ENCODE measurements at places on chromosomes 12 and 14.

- DNase-seq, result no peak
Measured at GRCh38 chr12:45121224-45121623, 70.3 kb upstream of the DBX2 start.

- no peak for DNase-seq
Measured at GRCh38 chr14:55869397-55870049, 248.7 kb upstream of the PELI2 start.

- no peak for DNase-seq
Measured at GRCh38 chr14:37023875-37024565, 148.4 kb downstream of the SLC25A21 start.

DNA sequence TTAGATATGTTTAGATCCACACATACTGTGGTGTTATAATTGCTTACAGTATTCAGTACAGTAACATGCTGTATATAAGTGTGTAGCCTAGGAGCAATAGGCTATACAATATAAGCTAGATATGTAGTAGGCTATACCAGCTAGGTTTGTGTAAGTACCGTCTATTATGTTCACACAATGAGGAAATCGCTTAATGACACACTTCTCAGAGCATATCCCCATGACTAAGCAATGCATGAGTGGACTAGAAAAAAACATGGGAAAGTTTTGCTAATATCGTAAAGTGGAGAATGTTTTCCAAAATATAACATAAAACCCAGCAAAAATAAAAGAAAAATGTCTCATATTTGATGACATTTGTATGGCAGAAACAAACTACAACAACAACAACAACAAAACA lies 27.3 kb downstream of the AKAP3 start:
- no peak for DNase-seq

- DNase-seq, result no peak
Measured at GRCh38 chr12:105198961-105199360, 37.0 kb downstream of the APPL2 start.

GRCh38 chr12:56932146-56932545 lies 2.1 kb downstream of the SDR9C7 start:
- DNase-seq, result no peak

GRCh38 chr14:92252323-92252722 lies 70.6 kb upstream of the SLC24A4 start:
- DNase-seq, result no peak

- no peak for DNase-seq
Measured at GRCh38 chr12:124111006-124111405, 138.0 kb downstream of the ZNF664 start.

DNA sequence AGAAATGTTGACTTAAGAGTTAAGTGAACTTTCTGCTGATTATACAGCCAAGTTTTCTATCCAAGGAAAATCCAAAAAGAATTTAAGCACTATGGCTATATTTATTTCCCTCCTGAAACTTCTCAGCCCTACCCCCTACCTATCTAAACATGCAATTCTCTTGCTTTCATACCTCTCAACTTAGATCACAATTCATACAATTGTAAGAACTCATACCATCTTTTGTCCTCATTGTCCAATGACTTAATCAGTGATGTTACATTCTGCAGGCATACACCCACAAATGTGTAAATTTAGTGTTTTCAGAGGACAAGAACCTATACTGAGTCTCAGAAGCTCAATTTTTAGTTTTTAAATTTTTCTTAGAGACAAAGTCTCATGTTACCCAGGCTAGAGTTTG lies 62.1 kb downstream of the ZFC3H1 start:
- DNase-seq, result no peak

GRCh38 chr12:10331642-10332239 lies 24.1 kb downstream of the KLRD1 start:
- DNase-seq, result no peak

DNA sequence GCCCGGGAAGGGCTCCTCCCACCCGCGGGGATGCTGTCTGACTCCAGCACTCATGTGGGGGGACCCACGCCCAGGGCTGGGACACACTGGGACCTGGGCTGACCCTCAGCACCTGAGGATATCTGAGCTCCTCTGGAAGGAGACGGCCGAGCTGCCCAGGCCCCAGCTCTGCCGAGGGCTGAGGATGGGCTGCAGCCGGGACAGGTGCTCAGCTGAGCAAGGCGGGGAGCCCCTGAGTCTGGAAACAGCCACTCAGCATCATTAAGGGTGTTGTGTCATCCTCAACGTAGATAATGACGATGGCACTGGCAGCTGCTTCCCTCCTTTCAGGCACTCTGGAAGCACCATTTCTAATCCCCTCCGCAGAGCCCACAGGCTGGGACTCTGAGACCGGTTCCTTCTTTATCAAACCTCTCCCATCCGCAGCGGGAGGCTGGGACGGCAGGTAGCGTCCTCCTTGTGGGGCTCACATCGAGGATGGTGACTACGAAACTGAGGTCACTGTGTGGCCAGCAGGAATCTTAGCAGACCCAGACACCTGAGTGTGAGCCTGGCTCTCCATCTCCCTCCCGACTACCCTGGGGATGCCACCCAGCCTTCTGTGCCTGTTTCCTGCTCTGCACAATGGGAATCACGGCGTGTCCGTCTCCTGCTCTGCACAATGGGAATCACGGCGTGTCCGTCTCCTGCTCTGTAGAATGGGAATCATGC lies 26.7 kb upstream of the SFSWAP start:
- no peak for DNase-seq

DNA sequence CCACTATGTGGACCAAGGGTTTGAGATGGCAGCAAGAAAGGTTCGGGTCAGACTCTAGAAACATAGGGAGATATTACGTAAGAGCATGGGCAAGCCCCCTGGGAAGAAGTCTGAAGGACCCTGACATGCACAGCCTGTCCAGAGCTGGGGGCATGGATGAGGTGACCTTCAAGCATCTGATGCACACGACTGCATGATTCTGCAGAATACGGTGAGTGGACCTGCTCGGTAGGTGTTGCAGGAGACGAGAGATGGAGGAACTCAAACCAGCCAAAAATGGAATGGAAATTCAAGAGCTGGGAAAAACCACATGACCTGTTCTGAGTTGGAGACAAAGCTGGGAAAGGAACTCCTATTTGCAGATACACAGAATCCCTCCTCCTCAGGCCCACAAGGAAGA lies 43.6 kb downstream of the ANO2 start:
- DNase-seq, result no peak

DNA sequence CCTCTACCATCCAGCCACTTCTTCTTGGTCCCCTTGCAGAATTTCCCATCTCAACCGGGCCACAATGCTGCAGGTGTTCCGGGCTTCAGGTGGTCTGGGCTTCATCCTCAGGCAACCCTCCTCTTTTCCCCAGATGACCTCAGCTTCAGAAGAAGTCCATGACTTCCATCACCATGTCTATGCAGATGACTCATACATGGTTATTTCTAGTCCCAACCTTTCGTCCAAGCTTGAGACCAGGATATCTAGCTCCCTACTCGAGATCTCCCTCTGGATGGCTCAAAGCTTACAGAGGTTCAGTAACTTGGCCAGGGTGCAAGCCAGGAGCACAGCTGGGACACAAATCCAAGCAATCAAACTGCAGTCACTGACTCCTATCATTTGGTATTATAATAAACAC lies 154.6 kb upstream of the NOS1 start:
- no peak for DNase-seq

DNA sequence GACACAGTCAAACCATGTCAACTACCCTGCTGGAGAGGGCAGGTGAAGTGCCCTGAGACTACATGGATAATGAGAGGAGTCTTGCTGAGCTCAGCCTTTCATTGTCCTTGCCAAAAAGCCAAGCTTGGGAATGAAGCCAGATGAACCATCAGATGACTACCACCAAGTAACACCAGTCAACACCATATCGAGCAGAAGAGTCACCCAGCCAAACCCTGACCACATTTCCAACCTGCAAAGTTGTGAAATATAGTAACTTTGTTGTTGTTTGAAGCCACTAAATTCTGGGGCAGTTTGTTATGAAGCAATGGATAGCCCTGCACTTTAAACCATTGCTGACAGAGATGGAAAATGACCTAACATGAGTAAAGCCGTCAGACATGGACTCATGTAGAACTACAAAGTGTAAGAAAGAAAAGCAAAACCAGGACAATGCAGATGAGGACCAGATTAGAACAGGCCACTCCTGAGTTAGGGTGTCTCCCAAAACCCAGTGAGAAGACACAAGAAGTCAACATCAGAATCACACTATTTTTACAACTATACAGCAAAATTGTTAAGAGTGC lies 12.5 kb upstream of the CRADD start:
- no peak for DNase-seq

DNA sequence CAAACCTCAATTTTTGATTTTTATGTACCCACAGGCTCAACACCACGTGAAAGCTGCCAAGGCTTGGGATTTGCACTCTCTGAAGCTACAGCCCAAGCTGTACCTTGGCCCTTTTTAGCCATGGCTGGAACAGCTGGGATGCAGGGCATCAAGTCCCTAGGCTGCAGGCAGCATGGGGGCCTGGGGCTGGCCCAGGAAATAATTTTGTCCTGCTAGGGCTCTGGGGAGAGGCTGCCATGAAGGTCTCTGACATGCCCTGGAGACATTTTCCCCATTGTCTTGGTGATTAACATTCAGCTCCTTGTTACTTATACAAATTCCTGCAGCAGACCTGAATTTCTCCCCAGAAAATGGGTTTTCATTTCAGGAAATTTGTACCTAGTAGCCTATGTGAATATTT lies 103.7 kb downstream of the SCAF11 start:
- no peak for DNase-seq

GRCh38 chr12:24562771-24563431 lies 386.0 kb downstream of the BCAT1 start:
- DNase-seq, result no peak

DNA sequence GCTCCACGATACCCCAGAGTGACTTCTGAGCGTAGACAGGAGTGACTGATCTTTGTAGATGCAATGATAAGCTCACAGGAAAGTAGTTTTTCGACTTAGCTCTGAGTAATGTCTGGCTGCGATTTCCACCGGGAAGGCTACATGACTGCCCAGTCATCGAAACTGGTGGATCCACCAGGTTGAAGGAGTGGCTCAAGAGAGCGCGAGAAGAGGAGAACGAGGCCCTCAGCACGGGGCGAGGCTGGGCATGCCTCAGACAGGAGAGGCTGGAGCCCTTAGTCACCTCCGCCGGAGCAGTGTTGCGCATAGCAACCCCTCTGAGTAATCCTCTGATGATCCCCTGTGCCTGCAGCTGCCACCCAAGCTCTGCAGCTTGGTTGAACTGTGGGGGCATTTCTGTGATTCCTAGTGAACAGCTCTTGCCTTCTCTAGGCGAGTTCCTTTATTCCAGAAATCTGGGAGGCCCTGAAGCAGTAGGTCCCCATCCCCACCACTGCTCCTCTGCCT lies 25.6 kb downstream of the ELK3 start:
- peak; percentile 58 for DNase-seq

- no peak for DNase-seq
Measured at GRCh38 chr12:32926963-32927362, 30.4 kb upstream of the PKP2 start.

DNA sequence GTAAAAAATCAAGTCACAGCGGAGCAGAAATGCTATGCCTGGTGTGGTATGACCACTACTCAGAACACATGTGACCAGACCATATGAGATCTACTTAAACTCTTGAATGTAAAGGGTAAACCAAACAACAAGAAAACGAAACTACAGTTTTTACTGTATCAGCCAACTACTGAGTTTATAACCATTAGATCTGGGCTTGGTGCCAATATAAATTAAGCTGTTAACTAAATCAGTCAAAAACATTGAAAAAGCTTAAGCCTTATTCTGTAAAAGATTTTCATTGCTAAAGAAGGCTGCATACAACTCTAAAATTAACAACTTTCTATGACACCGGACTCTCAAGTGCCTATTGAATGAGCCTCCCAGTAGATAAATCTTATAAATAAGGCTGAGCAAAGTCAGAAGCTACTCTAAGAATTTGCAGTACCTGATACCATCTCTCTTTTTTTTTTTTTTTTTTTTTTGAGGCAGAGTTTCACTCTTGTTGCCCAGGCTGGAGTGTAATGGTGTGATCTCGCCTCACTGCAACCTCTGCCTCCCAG lies 35.4 kb downstream of the SPTLC2 start:
- DNase-seq, result no peak

GRCh38 chr12:43109631-43110345 lies 442.2 kb downstream of the ADAMTS20 start:
- no peak for DNase-seq

DNA sequence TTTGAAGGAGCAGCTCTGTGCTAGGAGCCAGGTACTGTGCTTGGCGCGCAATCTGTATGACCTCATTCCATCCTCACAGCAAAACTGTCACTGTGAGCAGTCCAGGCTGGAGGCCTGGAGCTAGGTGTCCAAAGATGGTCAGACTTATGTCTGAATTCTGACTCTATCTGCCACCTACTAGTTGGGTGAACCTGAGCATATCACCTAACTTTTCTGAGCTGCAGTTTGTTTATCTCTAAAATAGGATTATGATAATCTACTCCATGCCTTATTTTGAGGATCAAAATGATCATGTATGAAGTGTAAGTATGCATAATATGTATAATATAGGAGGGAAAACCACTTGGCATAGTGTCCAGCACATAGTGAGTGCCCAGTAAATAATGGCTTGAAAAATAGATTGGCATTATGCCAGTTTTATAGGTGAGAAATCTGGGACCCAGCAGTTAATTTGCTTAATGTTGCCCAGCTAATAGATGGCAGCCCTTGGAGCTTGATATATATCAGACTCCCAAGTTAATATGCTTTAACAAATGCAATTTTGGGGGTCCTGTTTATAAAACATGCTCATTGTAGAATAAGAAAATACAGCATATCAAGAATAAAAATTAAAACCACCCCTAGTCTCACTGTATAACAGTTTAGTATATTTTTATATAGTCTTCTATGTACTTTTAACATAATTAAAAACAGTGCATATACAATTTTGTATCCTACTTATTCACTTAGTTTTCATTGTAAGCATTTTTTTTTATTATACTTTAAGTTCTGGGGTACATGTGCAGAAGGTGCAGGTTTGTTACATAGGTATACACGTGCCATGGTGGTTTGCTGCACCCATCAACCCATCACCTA lies 4.5 kb upstream of the JPH4 start:
- DNase-seq, result no peak
